ENCODE measurements at places on chromosomes 16 and 17.

DNA sequence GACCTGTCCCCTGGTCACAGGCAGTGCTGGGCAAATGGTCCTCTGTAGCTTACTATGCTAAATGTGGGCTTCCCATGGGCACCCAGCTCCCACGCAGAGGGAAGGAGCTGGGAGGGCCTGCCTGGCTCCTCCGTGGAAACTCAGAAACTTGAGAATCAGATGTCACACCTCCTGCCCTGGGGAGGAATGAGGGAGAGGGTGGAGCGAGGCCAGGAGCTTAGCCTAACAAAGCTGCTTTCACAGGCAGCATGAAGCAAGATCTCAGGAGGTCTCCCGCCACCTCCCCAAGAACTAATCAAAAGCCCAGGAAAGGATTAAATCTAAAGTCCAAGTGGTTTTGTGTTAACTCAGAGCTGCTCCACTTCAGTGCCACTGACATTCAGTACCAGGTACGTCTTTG, 33.6 kb upstream of the XYLT2 start:
- DNase-seq: no peak

DNA sequence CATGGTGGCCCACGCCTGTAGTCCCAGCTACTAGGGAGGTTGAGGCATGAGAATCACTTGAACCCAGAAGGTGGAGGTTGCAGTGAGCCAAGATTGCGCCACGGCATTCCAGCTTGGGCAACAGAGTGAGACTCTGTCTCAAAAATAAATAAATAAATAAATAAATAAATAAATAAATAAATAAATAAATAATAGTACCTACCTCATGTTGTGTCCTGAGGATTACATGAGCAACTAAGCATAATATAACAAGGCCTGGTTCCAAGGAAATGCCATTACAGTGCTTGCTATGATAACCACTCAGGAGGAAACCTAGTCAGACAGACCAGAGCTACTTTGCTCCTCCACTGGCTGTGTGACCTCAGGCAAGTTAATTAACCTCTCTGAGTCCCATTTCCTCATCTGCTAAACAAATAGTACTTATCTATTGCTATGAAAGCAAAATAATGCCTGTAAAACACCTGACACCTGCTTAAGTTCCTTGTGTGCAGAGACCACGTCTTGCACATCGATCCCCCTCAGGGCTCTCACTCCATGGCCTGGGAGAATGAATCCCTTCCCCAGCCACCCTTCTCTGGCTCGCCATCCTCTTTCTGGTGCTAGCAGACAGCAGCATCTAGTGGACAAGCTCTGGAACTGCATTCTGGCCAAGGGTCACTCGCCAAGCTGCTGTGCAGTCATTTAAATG, 7.5 kb downstream of the EPOP start:
- peak; percentile 78 for DNase-seq

DNA sequence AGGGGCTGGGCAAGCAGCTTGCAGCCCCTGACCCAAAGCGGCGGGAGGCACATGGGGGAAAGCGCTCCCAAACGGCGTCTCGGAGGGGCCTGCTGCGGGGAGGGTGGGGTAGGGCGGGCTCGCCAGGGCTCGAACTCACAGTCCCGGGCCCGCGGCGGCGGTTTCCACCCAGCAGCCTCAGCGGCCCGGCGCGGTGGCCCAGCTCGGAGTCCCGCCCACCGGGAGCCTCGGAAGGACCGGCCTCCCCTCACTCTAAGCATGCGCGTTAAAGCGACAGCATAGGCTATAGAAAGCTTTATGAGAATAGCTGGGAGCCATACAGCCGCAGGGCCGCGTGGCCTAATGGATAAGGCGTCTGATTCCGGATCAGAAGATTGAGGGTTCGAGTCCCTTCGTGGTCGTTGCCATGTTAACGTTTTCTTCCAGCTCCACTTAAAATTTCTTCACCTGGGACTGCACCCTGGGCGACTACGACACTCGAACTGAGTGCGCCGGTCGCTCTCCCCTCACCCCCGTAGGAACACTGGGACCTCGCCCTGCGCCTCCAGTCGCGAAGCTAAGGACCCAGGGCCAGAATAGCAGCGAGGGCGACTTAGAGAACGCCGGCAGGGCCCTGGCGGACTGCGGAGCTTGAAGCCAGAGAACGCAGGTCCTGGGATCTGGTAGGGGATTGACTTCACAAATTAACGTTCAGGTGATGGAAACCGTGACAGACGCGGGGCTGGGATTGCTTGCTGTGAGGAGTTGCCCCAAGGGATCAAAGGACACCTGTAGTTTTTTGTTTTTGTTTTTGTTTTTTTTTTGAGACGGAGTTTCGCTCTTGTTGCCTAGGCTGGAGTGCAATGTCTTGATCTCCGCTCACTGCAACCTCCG, 15.8 kb downstream of the ZNF213 start:
- DNase-seq: peak; percentile 97

DNA sequence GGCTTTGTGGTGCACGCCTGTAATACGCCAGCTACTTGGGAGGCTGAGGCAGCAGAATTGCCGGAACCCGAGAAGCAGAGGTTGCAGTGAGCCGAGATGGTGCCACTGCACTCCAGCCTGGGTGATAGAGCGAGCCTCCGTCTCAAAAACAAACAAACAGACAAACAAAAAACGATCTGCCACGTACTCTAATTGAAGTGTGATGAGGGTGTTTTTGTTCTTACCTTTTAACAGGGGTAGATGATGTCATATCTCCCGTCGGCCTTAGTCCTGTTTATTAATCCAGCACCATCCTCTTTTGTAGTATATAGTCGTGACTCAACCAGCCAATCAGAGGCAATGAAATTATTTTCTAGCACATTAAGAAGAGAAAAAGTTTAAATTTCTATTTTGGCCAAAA, 58.5 kb downstream of the IQCK start:
- no peak for DNase-seq

DNA sequence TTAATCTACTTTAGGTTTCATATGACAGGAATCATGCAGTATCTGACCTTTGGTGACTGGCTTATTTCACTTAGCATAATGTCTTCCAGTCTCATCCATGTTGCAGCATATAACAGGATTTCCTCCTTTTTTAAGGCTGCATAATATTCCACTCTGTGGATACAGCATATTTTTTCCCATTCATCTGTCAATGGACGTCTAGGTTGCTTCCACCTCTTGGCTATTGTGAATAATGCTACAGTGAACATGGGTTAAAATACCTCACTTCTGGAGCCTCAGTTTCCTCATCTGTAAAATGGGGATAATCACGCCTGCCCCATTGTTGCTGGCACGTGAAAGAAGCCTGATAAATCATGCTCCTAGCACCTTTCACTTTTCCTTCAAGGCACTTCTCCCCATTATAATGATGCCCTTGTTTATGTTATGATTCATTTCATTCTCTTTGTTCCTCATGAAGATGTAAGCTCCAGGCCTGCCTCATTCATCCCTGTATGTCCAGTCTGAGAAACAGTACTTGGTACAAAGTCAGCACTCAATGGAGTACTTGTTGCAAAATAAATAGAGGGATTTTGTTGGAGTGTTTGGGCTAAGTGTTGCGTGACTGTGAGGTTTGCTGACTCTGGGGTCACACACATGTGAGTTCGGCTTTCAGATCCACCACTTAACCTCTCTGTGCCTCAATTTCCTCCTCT, 59.6 kb downstream of the ABAT start:
- no peak for DNase-seq

GRCh38 chr17:27518048-27518447, 61.8 kb downstream of the KSR1 start:
- DNase-seq: no peak

DNA sequence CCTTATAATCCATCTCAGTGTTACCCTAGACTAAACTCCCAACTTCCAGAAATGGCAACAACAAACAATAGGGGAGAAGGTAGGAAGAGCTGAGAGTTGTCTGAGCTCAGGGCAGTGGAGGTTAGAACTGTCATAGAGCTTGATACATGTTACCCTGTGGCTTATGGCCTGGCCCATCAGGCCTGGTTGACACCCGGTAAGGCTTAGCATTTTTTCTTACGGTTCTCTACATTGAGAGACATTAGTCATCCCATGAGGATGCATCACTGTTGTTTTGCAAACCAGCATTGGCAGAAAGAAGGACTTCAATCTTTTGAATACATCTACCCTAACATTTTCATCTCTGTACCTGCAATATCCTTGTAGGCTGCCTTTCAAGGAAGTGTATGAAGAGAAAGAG, 226.6 kb downstream of the PHKB start:
- DNase-seq: no peak

GRCh38 chr16:82082543-82083244, 47.6 kb downstream of the HSD17B2 start:
- no peak for DNase-seq

GRCh38 chr17:12421077-12421476, 244.6 kb upstream of the MYOCD start:
- DNase-seq: no peak
